ENCODE measurements at places on chromosomes 12 and 14. TPM values are rescaled to one million over a fixed set of nuclear protein-coding genes. Genes with fewer than 3 reads are reported as not detected.

TAS2R8 gene
- total RNA-seq, result not detected

NINJ2 gene
- 19.4 TPM for total RNA-seq

NDUFA12 gene
- 40.9 TPM for total RNA-seq

FGF23 gene
- total RNA-seq, result not detected

FAM181A gene
- not detected for total RNA-seq

PKP2 gene
- 5.9 TPM for total RNA-seq

GPR132 gene
- total RNA-seq, result 13.5 TPM

TAS2R9 gene
- under 0.01 TPM for total RNA-seq

MSRB3 gene
- total RNA-seq, result 75.9 TPM

KRT82 gene
- not detected for total RNA-seq

SEL1L gene
- 19.7 TPM for total RNA-seq

L3HYPDH gene
- total RNA-seq, result 55.5 TPM

MYF6 gene
- not detected for total RNA-seq

LUM gene
- total RNA-seq, result 0.27 TPM

TMEM132D gene
- total RNA-seq, result not detected

LALBA gene
- not detected for total RNA-seq

SCN8A gene
- 0.54 TPM for total RNA-seq

CABP1 gene
- total RNA-seq, result under 0.01 TPM

LRRC10 gene
- not detected for total RNA-seq

TEAD4 gene
- total RNA-seq, result 0.27 TPM

CDH24 gene
- total RNA-seq, result 1.6 TPM

TCL1B gene
- total RNA-seq, result not detected

ACVRL1 gene
- total RNA-seq, result under 0.01 TPM

TDRD9 gene
- total RNA-seq, result 1.6 TPM

PLEKHG3 gene
- 0.27 TPM for total RNA-seq

OR4N5 gene
- total RNA-seq, result not detected

CHMP4A gene
- total RNA-seq, result 13.7 TPM

PPFIA2 gene
- total RNA-seq, result not detected

KRT6C gene
- not detected for total RNA-seq

GPR65 gene
- total RNA-seq, result 0.27 TPM

KCNH3 gene
- total RNA-seq, result 2.2 TPM

C12orf60 gene
- total RNA-seq, result 0.27 TPM
